ENCODE measurements at places on chromosomes 7 and 10. TPM values are rescaled to one million over a fixed set of nuclear protein-coding genes. Genes with fewer than 3 reads are reported as not detected.
A peak's percentile ranks its signal among the peaks of the same experiment; 100 is the strongest.

- no peaks in the 10 kb centered on the region for H3K36me3 ChIP-seq
- no peak for DNase-seq
- H3K4me3 ChIP-seq = no peak overlapping the region
- H3K27me3 ChIP-seq = peaks cover 4% of the 10 kb centered on the region
Measured at GRCh38 chr7:151427705-151428377, 12.1 kb downstream of the CRYGN start.

- H3K36me3 ChIP-seq = no peaks in the 10 kb centered on the region
- H3K4me1 ChIP-seq = no peaks in the 10 kb centered on the region
- no peak overlapping the region for H3K27ac ChIP-seq
- H3K27me3 ChIP-seq = no peaks in the 10 kb centered on the region
- H3K4me3 ChIP-seq = no peak overlapping the region
Measured at GRCh38 chr7:96527133-96527827, 182.4 kb downstream of the SEM1 start.

Gene PRLHR
- total RNA-seq = not detected

- no peaks in the 10 kb centered on the region for H3K4me1 ChIP-seq
- H3K36me3 ChIP-seq = no peaks in the 10 kb centered on the region
- no peak overlapping the region for H3K4me3 ChIP-seq
- DNase-seq = no peak
- no peak overlapping the region for H3K27ac ChIP-seq
Measured at GRCh38 chr10:131475043-131475442, 163.5 kb upstream of the TCERG1L start.

DNA sequence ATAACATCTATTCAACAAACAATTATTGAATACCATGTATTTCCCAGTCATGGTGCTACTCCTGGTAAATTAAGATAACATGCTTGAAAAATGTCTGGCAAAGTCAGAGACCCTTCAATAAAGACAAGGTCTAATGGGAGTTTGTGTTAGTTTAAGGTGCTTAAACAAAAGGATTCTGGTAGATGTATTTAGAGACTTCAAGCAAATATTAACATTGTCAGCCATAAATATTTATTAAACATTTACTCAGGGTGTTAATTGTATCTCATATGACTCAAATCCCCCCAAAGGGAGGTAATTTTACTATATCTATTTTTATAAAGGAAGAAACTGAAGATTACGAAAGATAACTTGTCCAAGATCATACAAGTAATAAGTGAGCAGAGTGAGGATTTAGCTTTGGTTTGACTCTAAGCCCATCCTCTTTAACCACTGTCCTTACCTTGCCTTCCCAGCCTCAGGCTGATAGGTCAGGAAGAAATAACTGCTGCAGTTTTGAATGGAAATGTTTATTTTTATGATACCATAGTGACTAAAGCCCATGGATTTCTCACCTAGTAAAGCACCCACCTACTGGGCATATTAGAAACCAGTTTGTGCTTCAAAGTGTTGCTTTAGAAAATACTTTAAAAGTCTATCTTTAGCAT, 215.4 kb downstream of the COBL start:
- H3K27ac ChIP-seq = no peak overlapping the region
- no peaks in the 10 kb centered on the region for H3K36me3 ChIP-seq
- no peaks in the 10 kb centered on the region for H3K4me1 ChIP-seq

DNA sequence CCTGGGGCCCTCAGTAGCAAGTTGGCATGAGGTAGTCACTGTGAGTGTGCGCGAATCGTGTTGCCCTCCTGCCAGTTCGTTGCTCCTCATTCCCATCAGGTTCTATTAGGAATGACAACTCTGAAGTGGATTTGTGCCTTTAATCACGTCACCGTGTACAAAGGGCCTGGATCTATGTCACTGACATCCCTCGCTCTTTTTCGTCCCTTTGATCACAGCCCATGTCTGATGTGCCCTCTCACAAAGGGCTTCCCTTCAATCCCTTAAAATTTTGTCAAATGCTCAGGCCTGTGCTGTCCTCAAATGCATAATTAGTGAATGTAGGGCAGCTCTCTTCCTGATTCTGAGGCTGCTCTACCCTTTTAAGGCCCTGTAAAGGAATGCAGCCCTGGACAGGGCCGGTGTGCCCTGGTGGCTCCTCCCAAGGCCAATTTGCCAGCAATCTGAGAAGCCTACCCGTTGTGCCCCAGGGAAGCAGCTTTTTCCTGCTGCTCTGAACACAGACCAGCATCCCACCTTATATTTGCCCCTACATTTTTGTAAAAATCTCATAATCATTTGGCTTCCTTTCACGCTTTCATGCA, 93.6 kb downstream of the TMEM178B start:
- no peaks in the 10 kb centered on the region for H3K36me3 ChIP-seq
- no peak overlapping the region for H3K4me3 ChIP-seq
- no peaks in the 10 kb centered on the region for H3K27me3 ChIP-seq

Gene KLLN
- 0.22 TPM for total RNA-seq

DNA sequence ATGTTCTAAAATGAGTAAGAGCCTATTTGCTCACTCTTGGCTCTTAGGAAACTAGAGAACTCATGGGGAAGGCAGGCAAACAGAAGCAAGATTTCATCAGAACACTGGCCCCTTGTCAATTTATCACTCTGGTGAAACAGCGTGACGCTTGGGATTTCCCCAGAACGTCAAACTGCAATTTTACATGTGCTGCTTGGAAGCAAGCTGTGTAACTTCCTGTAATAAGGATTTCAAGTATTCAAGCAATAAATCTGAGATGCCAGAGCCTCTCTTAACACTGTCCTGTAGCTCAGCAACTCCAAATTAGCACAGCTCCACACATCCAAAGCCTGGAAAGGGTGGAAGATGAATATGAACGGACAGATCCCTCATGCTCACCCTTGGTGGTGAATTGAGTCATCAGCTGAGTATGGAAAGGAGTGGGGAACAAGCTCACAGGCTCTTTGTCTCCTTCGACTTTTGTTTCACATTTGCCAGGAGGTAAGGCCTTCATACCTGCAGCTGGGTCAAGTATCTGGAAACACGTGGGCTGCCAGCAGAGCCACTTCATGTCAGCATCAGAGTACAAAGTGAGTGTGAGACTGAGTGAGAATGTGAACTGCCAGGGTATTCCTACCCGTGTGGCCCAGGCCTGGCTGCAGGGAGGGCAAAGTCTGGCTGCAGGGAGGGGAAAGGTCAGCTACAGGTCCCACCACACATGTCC, 140.4 kb upstream of the NAMPT start:
- H3K4me3 ChIP-seq = no peak overlapping the region
- H3K27me3 ChIP-seq = peaks cover 3% of the 10 kb centered on the region
- H3K27ac ChIP-seq = peak overlapping the region; percentile 53
- H3K36me3 ChIP-seq = no peaks in the 10 kb centered on the region
- DNase-seq = peak; percentile 88

GRCh38 chr10:99536338-99537085, 3.8 kb downstream of the NKX2-3 start:
- no peaks in the 10 kb centered on the region for H3K36me3 ChIP-seq
- peaks cover 97% of the 10 kb centered on the region for H3K27me3 ChIP-seq
- no peak overlapping the region for H3K27ac ChIP-seq
- DNase-seq = no peak
- peaks cover 38% of the 10 kb centered on the region for H3K4me1 ChIP-seq

GRCh38 chr10:34305189-34305588, 509.9 kb downstream of the PARD3 start:
- H3K27ac ChIP-seq = no peak overlapping the region
- DNase-seq = no peak
- H3K36me3 ChIP-seq = peaks cover 10% of the 10 kb centered on the region
- H3K27me3 ChIP-seq = no peaks in the 10 kb centered on the region
- H3K4me1 ChIP-seq = no peaks in the 10 kb centered on the region
- H3K4me3 ChIP-seq = no peak overlapping the region

- no peak overlapping the region for H3K27ac ChIP-seq
- H3K27me3 ChIP-seq = no peaks in the 10 kb centered on the region
- H3K36me3 ChIP-seq = no peaks in the 10 kb centered on the region
- H3K4me3 ChIP-seq = no peak overlapping the region
Measured at GRCh38 chr10:89371079-89371478, 6.8 kb upstream of the IFIT1B start.

GRCh38 chr7:132756484-132756990, 180.3 kb upstream of the PLXNA4 start:
- no peak overlapping the region for H3K4me3 ChIP-seq
- H3K4me1 ChIP-seq = peaks cover 3% of the 10 kb centered on the region
- no peak for DNase-seq
- H3K27ac ChIP-seq = no peak overlapping the region
- H3K36me3 ChIP-seq = no peaks in the 10 kb centered on the region
- no peaks in the 10 kb centered on the region for H3K27me3 ChIP-seq

Gene MYL10
- 14.8 TPM for total RNA-seq

Gene VGF
- not detected for total RNA-seq

- DNase-seq = peak; percentile 66
- peak overlapping the region; percentile 82 for H3K27ac ChIP-seq
- peaks cover 3% of the 10 kb centered on the region for H3K36me3 ChIP-seq
Measured at GRCh38 chr7:92645114-92646061, 55.2 kb upstream of the FAM133B start.

- peak overlapping the region; percentile 9 for H3K27ac ChIP-seq
- H3K27me3 ChIP-seq = no peaks in the 10 kb centered on the region
- no peak overlapping the region for H3K4me3 ChIP-seq
- H3K4me1 ChIP-seq = no peaks in the 10 kb centered on the region
- DNase-seq = peak; percentile 88
Measured at GRCh38 chr10:66337211-66337610, 588.6 kb upstream of the LRRTM3 start.

DNA sequence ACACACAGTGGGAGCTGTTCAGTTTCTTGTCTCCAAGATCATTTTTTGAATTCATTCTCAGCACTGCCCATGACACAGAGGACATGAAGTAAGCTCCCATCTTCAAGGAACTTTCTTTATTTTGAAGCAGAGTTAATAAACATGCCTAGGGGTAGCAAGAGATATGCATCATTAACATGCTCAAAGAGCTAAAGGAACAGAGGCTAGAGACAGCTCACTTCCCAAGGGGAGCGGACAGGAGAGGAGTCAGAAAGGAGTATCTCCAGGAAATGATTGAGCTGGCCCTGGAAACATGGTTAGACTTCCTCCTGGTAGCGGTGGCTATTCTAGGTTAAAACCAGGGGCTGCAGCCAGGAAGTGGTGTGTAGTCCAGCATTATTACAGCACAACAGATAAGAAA, 135.9 kb downstream of the GPAM start:
- H3K4me3 ChIP-seq = no peak overlapping the region
- H3K27me3 ChIP-seq = no peaks in the 10 kb centered on the region
- no peak overlapping the region for H3K27ac ChIP-seq
- H3K4me1 ChIP-seq = no peaks in the 10 kb centered on the region
- DNase-seq = no peak

- no peak for DNase-seq
- peaks cover 17% of the 10 kb centered on the region for H3K36me3 ChIP-seq
- peaks cover 48% of the 10 kb centered on the region for H3K4me1 ChIP-seq
- H3K27ac ChIP-seq = peak overlapping the region; percentile 57
- H3K4me3 ChIP-seq = peak overlapping the region; percentile 22
- no peaks in the 10 kb centered on the region for H3K27me3 ChIP-seq
Measured at GRCh38 chr10:69506834-69507713, 55.8 kb downstream of the TSPAN15 start.

DNA sequence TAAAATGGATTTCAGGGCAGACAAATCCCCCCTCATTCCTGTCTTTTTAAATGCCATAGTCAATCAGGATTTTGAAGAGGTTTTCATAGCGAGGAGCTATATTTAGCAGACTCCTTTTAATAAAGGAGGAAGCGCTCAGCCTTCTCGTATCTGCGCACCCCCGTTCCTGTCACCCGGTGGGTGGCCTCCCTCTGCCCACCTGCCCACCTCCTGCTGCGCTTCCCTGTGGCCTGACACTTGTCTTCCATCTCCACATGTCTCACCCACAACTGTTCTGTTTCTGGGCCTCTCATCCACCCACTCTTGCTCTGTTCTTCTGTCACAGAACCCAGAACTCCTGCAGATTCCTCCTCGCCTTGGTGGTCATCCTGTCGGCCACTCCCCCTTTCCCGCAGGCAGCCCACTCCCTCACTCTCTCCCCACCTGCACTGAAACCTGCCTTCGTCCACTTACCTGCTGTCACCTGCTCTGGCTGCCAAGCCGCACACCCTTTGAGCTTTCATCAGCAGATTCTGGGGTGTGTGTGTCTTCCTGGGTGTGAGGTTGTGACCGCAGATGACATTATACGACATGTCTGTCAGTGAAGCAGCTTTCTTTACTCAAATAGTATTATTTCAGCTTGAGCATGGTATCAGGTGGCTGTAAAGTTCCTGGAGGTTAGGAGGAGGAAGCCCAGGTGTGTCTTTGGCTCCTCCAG, 163.5 kb upstream of the AGK start:
- no peaks in the 10 kb centered on the region for H3K4me1 ChIP-seq
- no peaks in the 10 kb centered on the region for H3K27me3 ChIP-seq
- no peaks in the 10 kb centered on the region for H3K36me3 ChIP-seq
- no peak overlapping the region for H3K27ac ChIP-seq

Gene EIF5AL1
- total RNA-seq = 0.13 TPM

DNA sequence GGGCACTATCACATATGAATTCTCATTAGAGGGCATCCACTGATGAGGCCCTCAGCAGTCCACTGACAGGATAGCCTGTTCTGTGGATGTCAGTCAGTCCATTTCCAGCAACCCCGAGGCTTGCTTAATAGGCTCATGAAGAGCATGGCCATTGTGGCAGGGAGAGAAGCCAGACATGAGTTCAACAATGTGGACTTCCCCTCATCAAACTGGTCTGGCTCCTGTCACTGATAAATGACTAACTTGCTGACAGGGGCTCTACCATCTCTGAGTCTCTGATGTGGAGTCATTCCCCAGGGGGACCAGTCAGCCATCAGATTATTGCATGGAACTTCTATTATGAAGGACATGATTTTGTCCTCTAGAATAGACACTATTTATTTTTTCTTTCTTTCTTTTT, 19.8 kb upstream of the TRIL start:
- no peaks in the 10 kb centered on the region for H3K27me3 ChIP-seq
- H3K4me1 ChIP-seq = peaks cover 9% of the 10 kb centered on the region
- no peak overlapping the region for H3K27ac ChIP-seq
- no peaks in the 10 kb centered on the region for H3K36me3 ChIP-seq

GRCh38 chr7:131518626-131519025, 37.8 kb downstream of the PODXL start:
- no peaks in the 10 kb centered on the region for H3K27me3 ChIP-seq
- no peak overlapping the region for H3K4me3 ChIP-seq
- peaks cover 14% of the 10 kb centered on the region for H3K4me1 ChIP-seq
- H3K27ac ChIP-seq = peak overlapping the region; percentile 2

Gene TMEM273
- 9.5 TPM for total RNA-seq

- no peak for DNase-seq
- H3K27ac ChIP-seq = no peak overlapping the region
- H3K27me3 ChIP-seq = peaks cover 4% of the 10 kb centered on the region
- H3K4me1 ChIP-seq = no peaks in the 10 kb centered on the region
- H3K36me3 ChIP-seq = no peaks in the 10 kb centered on the region
Measured at GRCh38 chr10:106987362-106987761, 177.1 kb downstream of the SORCS1 start.

Gene CUX1
- total RNA-seq = 31.6 TPM

GRCh38 chr7:8254667-8255066, 7.3 kb downstream of the ICA1 start:
- DNase-seq = no peak
- H3K36me3 ChIP-seq = no peaks in the 10 kb centered on the region
- H3K4me1 ChIP-seq = no peaks in the 10 kb centered on the region
- H3K27me3 ChIP-seq = peaks cover 2% of the 10 kb centered on the region
- H3K4me3 ChIP-seq = no peak overlapping the region
- H3K27ac ChIP-seq = no peak overlapping the region

- H3K36me3 ChIP-seq = no peaks in the 10 kb centered on the region
- peak within 1 kb of the TSS; percentile 65 for H3K4me3 ChIP-seq
Measured at GRCh38 chr10:126387931-126388911, at the start of gene ADAM12. ADAM12 (minus strand) TSS chr10:126388477; CDS start chr10:126388145, 332 bp downstream.

Gene YKT6
- 37.9 TPM for total RNA-seq
